ENCODE measurements at places on chromosomes 5 and 9.

DNA sequence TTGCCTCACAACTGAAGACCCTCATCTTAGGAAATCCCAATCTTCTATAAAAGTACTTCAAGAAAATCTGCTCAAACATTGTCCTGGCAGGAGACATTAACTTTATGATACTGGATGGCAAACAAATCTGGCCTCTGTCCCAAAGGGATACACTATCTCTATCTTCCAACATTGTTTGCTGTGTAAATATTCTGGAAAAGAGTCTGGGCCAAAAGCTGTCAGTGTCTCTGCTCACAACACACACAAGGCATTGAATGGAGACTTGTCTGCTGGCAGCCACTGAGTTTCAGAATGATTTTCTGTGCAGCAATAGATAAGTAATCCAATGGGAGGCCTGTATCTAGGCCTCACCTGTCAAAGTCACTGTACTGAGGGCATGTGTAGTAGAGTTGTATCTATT, 471.1 kb downstream of the DMAC1 start:
- DNase-seq, result no peak

DNA sequence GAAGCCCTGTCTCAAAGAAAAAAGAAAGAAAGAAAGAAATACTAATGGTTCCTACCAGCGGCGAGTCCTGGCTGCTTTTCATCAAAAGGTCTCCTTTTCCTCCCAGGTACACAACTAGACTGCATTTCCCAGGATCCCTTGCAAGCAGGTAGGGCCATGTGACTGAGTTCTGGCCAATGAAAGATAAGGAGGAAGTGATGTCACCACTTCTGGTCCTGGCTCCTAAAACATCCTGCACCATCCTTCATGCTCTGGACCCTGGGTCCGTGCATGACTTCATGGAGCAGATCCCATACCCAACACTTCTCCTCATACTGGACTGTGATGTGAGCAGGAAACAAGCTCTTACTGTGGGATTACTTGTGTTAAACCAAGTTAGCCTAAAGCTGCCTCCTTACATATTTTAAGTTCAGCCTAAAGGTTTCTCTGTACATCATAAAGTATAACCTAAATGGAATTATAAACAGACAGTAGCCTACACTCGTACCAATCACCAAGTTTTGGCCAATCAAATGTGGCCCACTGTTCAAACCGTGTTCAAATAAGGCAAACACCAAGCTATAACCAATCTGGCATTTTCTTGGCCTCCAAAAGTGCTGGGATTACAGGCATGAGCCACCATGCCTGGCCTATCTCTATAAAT, 30.2 kb upstream of the FUBP3 start:
- no peak for DNase-seq

- no peak for DNase-seq
Measured at GRCh38 chr9:40911647-40912046, 216.8 kb downstream of the FOXD4L6 start.

- DNase-seq, result no peak
Measured at GRCh38 chr9:89879701-89880100, 274.9 kb downstream of the GADD45G start.

- no peak for DNase-seq
Measured at GRCh38 chr5:180354966-180355365, 1.8 kb upstream of the GFPT2 start.

GRCh38 chr9:79409182-79409823, 162.5 kb upstream of the TLE4 start:
- DNase-seq, result no peak

DNA sequence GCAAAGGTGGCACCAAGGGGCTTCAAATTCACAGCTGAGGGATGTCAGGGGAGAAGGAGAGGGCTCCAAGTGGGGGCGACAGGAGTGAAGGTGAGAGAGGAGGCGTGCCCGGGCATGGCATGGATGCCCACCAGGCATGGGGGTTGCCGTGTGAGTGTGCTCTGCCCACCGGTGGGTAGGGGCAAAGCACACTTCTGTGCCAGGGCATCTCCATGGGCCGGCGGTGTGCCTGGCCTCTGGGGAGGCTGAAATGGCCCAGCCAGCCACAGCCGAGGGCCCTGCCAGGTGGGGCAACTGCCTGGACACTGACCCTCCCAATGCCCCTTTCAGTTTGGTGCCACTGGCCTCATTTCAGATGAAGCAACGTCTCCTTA, 14.0 kb upstream of the RNU6ATAC start:
- DNase-seq, result no peak

- no peak for DNase-seq
Measured at GRCh38 chr5:62708481-62709325, 130.1 kb downstream of the LRRC70 start.

DNA sequence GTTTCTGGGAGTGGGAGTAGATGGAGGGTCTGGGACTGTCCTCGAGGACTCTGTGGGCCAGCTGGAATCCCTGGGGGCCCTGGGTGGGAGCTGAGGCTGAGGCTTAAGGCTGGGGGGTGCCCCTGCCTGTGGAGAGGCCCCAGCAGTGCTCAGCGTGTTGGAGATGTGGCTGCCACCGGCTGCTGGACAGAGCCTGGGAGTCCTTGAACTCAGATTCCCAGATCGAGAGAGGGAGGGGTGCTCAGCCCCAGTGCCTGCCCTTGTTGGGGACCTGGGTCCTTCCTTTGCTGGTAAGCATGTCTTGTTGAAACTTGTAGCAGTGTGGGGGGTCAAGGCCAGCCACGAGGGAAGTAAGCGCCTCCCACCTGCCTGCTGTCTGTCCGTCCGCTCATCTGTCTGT, 10.7 kb downstream of the RXRA start:
- DNase-seq, result no peak

DNA sequence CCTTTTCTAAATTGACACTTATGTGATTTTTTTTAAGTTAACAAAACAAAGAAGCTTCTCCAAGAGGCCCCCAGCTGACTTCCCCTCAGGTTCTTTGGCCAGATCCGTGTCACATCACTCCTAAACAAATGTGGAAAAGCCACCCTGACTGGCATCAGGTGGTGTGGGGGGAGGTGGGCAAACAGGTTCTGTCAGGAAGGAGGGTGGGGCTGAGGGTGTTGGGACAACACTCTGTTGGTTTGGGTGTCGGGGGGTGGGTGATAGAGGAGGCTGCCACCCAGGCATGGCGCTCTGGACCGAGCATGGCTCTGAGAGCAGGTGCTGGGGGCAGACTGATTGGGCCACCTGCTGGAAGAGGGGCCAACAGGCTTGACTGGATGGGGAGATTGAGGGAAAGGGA, 210.9 kb downstream of the HSPA4 start:
- no peak for DNase-seq

GRCh38 chr5:140345919-140346347, 470 bp downstream of the HBEGF start:
- DNase-seq, result no peak

GRCh38 chr5:120207129-120207528, 257.0 kb upstream of the PRR16 start:
- DNase-seq, result no peak

DNA sequence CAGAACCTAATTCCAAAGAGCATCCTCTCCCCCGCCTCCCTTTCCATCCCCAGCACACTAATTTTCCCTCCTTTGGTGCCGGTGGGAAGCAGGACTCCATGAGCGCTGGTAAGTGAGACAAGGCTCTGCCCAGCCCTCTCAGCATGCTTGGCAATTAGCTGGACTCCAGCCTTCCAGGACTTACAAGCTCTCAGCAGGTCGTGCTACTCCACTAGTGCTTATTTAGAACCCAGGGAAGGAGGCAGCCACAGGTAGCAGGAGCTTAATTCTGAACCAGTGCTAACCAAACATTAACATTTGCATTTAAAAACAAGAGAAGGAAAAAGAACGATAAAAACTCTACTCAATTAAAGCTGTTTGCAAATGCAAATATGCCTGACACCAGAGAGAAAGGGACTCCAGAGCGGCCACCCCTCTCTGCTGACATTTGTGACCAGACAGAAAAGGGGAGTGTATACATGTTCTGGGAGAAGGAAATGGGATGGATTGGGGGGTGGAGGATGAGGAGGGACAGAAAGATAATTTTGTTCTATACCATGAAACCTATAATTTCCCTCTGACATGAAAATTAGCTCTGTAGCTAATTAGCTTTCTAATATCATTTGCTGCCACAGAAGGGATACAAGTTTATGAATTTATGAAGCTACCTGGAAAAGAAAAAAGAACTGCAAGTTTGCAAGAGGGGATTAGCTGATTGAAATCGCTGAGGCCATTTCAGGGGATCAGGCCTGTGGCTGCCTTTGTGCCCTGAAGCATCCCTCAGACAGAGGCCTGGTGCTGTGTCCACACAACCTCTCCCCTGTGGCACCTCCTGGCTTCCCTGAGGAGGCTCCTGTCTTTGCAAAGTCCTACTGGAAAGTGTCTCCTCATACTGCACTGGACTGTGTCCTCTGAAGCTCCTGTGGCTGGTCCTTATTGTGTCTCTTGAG, 266.3 kb downstream of the SEC61B start:
- no peak for DNase-seq

DNA sequence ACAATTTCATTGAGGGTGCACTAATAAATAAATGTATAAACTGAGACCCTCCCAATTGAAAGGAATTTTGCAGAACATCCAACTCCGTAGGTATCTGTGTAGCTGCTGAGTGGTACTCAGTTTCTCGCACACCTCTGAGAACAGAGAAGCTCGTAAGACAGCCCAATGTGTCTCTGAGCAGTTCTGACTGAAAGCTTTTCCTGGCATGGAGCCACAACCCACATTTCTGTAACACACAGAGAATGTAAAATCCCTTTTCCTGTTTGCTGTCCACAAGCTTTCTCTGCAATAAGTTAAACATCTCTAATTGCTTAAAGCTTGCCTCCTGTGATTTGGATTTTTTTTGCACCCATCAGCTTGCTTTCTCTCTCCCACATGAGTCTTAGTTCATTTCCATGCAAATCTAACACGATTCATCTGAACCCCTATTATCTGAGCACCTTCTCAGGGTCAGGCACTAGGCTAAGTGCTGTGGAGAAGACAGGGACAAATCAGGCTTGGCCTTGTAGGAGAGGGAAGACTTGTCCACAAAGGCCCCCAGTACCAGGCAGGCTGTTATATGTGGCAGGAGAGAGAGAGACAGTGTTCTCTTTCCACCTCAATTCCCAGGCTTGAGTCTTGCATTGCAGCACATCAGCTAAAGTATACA, 44.2 kb upstream of the COL15A1 start:
- no peak for DNase-seq

- no peak for DNase-seq
Measured at GRCh38 chr5:156836846-156837245, 13.2 kb upstream of the PPP1R2B start.

- no peak for DNase-seq
Measured at GRCh38 chr9:6441269-6441668, 28.3 kb downstream of the UHRF2 start.
